NCI-H2081 (cell line): ENCODE measurements at places on chromosomes 4 and X.

DNA sequence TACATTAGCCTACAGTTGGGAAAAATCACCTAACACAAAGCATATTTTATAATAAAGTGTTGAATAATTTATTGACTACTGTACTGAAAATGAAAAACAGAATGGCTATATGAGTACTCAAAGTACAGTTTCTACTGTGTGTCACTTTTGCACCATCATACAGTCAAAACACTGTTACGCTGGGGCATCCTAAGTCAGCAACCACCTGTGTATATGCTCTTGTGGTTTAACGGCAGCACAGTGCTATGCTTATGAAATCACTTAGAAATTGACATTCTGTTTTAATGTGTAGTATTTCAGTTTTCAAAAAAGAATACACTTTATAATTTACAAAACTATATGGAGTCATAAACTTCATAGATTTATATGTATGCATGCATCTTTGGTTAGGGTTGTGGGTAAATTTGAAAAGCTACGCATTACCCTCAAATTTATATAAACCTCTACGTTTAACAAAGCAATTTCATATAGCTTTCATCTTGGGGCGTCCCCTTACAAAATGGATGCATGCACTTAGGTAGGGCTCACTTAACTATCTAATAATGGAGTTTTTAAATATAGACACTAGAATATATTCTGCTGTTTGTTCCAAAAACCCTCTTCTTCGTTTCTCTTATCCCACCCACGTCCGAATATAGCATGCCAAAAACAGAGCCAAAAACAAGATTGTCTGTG is 690 bp upstream of the NEIL3 start:
- DNase-seq: no peak

DNA sequence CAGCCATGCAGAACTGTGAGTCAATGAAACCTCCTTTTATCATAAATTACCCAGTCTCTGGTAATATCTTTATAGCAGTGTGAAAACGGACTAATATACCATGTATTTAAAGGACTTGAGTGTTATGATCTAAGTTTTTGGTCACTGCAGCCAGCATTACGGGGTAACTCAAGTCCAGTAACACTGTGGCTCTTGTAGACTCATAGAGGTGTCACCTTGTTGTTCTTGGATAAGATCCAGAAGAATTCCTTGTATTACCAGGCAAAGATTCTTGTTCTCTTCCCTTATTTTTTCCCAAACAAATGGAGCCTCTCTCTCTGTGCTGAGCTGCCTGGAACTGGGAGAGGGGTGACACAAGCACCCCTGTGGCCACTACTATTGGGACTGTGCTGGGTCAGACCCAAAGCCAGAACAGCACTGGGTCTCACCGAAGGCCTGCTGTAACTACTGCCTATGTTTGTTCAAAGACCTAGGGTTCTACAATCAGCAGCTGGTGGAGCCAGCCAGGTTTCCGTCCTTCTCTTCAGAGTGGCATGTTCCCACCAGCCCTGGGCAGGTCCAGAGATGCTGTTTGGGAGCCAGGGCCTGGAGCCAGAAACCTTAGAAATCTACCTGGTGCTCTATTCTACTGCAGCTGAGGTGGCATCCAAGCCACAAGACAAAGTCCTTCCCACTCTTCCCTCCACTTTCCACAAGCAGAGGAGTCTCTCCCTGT is 43.7 kb upstream of the MED14 start:
- no peak for DNase-seq

GRCh38 chrX:72045552-72046277 is 86.0 kb downstream of the RTL5 start:
- DNase-seq: no peak

GRCh38 chrX:131424895-131425294 is 119.0 kb upstream of the OR13H1 start:
- no peak for DNase-seq

DNA sequence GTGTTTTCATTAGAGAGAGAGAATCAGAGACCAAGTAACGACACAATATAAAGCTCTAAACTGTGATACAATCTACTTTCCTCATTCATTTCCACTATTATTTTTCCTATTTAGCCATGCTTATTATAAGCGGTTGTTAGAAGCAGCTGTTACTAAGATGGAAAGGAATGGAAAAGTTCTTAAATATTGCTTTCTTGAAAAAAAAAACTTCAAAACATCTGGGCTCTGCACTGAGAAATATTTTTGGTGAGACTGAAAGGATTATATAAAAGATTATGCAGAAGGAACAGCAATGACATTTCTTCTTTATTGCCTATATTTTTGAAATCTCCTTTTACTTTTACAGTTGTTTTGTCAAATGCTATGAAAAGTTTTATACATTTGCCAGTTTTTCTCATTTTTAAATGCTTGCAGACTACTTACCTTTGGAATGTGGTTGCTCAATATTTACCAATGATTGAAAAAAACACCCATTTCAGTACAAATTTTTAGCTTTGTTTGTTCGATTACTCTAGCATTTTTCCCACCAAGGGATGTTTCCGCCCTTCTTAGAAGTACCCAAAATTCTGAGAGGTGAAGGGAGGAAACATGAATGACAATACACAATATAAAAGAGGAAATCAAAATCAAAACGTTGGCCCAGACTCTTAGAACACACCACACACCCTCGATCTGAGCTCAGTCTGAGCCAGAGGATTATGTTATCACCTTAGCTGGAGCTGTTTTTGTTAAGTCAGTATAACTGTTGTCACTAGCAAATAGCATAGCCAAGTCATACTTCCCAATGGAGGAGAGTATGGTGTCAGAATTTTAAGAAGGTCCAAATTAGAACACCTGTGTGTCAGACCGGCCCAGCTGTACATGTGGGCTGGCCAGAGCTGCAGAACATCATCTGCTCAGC is 18.4 kb downstream of the DKK2 start:
- DNase-seq: no peak
